NCI-H146 (cell line): ENCODE measurements at places on chromosomes 2 and 18.

- DNase-seq, result no peak
Measured at GRCh38 chr2:128643221-128644065, 324.8 kb upstream of the HS6ST1 start.

GRCh38 chr18:58235001-58235436 is 191.0 kb downstream of the NEDD4L start:
- DNase-seq, result peak; percentile 30

DNA sequence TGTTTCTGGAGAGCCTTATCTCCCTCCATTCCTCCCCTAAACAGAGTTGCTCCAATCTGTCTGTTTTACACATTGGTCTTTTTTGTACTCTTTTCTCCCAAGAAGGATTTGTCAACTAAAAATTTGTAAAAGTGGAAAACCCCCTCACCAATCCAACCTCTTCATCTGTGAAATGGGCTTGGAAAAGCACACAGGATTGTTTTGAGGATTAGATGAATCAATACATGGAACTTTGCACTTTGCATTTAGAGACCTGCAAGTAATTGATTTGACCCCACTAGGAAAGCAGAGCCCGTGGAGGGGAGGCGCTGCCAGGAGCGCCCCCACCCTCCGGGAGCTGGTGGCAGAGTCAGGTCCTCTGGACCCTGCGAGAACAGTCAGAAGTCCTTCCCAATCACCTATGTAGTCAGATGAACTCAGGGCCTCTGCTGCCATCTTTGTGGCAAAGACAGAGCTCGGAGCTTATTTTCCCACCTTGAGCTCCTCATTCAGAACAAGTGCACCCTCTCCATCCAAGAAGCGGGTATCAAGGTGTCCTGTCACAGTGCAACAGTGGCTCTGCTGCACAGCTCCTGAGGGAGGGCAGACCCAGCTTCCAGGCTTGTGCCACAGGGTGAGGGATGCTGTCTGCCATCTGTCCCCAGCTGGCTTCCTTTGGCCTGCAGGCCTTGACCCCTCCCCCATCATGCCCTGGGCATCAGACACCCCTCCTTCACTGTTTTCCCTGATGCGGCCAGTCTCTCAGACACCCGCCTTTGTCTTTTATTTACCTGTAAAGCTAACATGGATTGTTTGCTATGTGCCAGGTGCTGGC is 1.7 kb upstream of the TMEM185B start:
- DNase-seq, result peak; percentile 82

GRCh38 chr2:234165421-234165820 is 114.9 kb downstream of the SPP2 start:
- no peak for DNase-seq

GRCh38 chr2:133434959-133435668 is 133.1 kb downstream of the NCKAP5 start:
- no peak for DNase-seq

- DNase-seq, result no peak
Measured at GRCh38 chr2:157264099-157264498, 6.6 kb downstream of the GALNT5 start.

DNA sequence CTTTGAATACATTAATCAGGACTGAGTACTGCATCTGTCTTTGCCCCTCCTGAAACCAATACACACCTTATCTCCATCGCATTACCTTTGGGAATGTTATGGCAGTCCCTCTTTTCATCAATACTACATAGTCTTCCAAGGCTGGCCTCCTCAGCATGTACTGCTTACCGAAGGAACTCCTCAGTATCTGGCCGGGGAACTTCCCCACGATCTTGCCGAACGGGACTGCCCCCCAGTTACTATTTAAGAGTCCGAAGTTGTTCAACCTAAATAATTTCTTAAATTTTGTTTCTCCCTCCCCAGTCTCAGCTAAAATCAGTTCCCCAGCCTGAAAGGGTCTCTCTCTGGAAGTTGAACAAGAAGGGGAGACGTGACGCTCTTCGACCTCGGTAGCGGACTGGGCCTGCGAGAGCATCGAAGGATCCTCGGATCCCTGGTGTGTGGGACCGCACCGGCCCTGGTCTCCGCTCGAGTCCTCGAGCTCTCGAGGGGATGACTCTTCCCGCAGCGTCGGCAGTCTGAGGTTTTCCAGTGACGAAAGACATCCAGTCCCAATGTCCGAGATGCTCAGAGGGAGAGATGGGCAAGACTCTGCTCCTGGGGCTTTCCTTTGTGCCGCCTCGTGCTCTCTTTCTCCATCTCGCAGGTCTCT is 489 bp downstream of the TRMT61B start:
- DNase-seq, result peak; percentile 31

DNA sequence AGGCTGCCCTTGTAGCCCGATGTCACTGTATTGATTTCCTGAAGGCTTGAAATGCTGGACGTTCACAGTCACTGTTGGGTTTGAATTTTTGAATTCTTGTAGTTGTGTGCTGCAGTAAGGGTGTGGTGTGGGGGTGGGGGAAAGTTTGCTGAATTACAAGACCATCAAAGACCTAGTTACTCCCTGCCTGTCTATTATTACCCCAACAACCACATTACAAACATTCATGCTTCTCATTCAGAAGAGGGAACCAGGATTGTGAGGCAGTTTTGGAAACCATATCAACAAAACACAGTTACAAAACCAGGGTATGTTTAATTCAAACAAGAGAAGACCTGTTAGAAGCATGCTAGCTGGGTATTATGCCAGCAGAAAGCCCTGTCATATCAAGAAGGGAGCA is 85.8 kb downstream of the CLHC1 start:
- DNase-seq, result no peak

- no peak for DNase-seq
Measured at GRCh38 chr2:67896076-67896475, 166.7 kb downstream of the C1D start.

GRCh38 chr2:163132850-163133249 is 294.3 kb upstream of the KCNH7 start:
- peak; percentile 0 for DNase-seq

DNA sequence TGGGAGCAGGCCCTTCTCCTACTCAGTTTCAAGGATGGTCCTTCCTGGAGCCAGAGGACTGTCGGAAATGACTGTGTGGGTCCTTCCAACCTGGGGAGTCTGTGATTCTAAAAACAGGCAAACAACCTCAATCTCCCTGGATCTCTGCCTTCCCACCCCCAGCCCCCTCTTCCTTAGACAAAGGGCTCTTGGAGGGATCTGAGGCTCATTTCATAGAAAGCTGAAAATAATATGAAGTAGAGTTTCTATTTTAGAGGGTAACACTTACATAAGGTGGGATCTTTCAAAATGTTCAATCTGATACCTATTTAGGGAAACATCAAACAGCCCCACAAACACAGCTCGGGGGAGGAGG is 69.4 kb downstream of the RHOB start:
- DNase-seq, result no peak

GRCh38 chr2:234930397-234930796 is 21.4 kb upstream of the SH3BP4 start:
- no peak for DNase-seq
